ENCODE measurements at places on chromosomes 2 and 18.

- DNase-seq = no peak
These were observed 736.1 kb downstream of the GALR1 start for GRCh38 chr18:77985526-77986281.

DNA sequence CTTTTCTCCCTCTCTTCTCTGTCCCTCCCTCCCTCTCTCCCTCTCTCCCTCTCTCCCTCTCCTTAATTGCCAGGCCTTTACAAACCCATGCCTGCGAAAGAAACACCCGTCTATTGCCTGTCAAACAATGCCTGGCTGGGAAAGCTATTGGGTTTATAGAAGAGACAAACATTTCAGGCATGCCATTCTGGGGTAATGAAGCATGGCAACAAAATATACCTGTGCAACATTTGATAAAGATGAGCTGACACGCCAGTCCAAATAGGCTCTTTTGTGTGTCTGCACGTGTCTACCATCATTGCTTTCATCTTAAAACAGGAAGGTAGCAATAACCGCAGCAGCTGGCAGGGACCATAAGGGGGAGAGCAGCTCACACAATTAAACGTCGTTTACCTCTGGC, 282.1 kb downstream of the ZNF516 start:
- DNase-seq = no peak

DNA sequence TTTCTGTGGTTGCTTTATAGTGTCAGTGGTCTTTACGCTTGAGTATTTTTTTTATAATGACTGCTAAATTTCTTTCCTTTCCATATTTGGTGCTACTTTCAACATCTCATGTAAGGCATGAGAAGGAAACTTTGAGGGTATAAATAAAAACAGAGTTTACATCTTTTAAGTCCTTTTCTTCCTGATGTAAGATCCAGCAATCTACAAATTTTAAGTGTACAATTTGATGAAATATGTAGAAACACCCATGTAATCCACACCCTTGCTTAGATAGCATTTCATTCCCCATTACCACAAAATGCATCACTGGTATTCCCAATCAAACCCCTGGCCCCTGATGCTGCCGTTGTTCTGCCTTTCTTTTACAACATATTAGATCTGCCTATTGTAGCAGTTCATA, 769.1 kb downstream of the CCDC85A start:
- DNase-seq = no peak

DNA sequence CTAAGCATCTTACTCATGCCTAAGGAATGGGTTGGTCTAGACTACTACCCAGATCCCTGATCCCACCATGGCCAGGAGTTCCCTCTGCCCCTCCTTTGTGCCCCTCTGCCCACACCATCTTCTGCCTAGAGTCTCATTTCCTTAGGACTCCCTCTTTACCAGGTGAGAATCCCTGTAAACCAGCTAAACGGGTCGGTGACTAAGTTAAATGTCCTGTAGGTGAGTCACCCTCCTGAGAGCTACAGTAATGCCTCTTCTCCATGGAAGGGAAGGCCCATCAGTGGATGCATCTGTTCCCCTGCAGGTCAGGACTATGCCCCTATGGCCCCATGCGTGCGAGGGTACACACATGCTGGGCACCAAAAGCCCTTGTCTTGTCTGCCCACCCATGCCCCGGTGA, 25.4 kb downstream of the PTGR3 start:
- DNase-seq = no peak

GRCh38 chr2:210818473-210818872, 262.1 kb downstream of the CPS1 start:
- no peak for DNase-seq

- no peak for DNase-seq
These were observed 372.6 kb downstream of the SLC4A3 start for GRCh38 chr2:220000080-220000479.

DNA sequence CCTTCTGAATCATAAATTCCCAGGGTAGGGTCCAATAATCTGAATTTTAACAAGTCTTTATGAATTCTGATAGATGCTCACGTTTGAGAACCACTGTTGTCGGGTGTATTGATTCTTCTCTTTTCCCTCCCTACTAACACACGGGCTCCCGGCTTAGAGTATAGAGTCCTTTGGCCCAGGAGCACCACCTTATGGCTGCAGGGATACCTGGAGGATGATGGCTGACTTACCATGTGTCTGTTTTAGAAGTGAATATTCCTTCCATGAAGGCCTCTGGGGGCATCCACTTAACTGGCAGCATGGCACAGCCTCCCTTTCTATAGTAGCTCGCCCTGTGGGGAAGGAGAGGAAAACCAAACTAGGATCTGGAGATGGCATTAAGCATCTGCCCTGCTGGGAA, 91.7 kb downstream of the CLIP4 start:
- DNase-seq = no peak

DNA sequence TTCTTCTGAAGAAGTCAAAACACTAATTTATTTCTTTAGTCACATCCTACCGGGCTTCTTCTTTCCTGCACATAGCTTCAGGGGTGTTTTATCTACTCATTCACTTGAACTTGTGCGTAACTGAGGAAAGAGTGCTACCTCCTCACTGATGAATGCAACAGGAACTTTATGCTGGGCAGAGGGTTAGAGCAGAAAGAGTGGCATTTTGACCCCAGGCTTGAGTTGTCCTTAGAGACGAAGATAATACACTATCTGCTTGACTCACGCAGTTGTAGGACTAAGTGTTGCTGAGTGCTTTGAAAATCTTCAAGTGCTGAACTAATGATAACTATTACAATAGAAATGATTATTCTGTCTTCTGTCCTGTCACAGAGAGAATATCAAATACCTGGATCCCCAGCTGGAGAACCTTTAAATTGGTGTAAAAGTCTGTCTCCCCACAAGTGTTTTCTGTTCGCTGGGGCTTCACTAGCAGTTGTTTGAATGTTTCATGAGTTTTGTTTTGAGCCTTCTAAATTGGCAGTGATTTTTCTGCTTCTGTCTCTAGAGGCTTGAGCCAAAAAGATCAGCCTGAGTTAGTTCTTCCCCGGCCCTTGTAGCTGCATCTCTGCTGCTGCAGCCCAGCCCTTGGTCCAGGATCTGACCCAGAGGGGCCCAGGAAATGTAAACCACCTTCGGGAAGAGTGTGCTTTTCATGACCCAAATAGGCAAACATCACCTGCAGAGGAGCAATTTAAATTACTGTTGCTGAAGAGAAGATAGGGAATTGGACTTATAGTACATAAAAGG, 86.3 kb upstream of the LGALSL start:
- DNase-seq = no peak

DNA sequence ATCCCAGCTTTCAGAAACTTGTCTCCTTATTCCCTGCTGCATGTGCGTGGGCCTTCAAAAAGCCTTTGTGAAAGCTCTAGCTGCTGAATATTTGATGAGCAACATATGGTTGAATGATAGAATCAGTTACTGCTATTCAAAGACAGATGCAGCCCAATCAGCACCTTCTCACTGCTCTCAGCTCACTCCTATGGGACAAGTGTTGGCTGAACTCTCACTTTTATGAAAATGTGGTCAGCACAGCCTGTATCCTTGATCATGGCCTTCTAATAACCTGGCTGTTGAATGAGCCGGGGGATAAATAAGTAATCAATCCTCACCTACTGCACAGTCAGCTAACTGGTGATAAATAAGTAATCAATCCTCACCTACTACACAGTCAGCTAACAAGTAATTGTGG, 103.2 kb downstream of the PIEZO2 start:
- no peak for DNase-seq

GRCh38 chr18:50401295-50401694, 26.4 kb downstream of the SKA1 start:
- no peak for DNase-seq

- no peak for DNase-seq
These were observed 99.5 kb upstream of the LMAN1 start for GRCh38 chr18:59458575-59458974.

- no peak for DNase-seq
These were observed 309.8 kb downstream of the C1D start for GRCh38 chr2:67752969-67753368.

GRCh38 chr18:48200631-48201336, 208.4 kb downstream of the ZBTB7C start:
- DNase-seq = no peak

DNA sequence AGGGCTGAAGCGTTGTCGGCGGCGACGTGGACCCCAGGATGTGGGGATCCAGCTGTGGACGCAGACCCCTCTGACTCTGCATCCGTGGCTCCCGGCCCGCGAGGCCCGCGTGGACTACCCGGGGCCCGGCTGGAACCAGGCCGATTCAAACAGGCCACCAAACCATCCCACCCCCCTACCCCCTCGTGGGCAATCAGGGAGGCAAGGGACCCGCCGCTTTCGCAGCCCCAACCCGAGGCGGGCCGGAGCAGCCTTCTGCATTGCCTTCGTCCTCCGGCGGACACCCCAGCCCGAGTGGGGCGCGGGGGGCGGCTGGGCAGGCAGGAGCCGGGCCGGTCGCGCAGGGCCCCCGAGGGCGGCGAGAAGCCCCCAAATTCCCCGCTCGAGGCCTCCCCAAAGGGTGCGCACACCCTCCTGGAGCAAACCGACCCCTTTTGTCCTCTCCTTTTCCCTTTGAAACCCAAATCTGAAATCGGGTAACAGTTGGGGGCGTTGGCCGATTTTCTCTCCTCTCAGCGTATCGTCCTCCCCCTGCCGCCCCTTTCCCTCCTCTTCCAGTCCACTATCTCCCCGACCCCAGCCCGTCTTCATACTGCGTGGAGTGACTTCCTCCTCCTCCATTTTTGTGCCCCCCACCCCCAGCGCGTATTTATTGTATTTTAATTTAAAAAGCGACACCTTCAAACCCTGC, 7.4 kb downstream of the SP9 start:
- no peak for DNase-seq

GRCh38 chr18:23020555-23021294, 87.6 kb downstream of the RBBP8 start:
- DNase-seq = no peak

DNA sequence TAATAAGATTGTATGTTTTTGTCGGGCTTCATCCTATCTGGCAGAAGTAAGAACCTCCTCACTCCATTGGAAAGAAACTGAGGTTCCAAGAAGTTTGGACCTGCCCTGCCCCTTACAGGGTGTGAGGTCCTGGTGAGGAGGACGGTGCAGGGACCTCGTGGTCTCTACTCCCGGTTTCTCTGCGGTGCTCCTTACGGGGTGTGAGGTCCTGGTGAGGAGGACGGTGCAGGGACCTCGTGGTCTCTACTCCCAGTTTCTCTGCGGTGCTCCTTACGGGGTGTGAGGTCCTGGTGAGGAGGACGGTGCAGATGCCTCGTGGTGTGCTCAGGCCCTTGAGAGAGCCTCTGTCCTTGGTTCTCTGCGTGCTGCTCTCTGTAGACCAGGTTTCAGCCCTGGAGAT, 5.2 kb downstream of the CTDP1 start:
- no peak for DNase-seq

- DNase-seq = no peak
These were observed 828.6 kb upstream of the POU3F3 start for GRCh38 chr2:104025295-104025694.

- DNase-seq = no peak
These were observed 320.1 kb downstream of the PIK3C3 start for GRCh38 chr18:42275138-42275535.

DNA sequence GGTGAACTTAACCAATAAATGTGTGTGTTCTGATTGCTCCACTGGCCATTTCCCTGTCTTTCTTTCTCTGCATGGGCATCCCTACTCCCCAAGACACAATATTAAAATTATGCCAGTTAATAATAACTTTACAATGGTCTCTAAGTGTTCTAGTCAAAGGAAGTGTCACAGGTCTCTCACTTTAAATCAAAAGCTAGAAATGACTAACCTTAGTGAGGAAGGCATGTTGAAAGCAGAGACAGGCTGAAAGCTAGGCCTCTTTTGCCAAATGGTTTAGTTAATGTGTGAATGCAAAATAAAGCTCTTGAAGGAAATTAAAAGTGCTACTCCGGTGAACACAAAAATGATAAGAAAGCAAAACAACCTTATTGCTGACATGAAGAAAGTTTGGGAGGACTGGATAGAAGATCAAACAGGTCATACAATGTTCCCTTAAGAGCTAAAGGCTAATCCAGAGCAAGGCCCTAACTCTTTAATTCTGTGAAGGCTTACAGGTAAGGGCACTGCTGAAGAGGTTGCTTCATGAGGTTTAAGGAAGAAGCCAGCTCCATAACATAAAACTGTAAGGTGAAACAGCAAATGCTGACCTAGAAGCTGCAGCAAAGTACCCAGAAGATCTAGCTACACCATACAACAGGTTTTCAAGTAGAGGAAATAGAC, 44.0 kb upstream of the ARHGAP15 start:
- DNase-seq = no peak

- no peak for DNase-seq
These were observed 1.4 kb downstream of the CYRIA start for GRCh38 chr2:16664052-16664731.

DNA sequence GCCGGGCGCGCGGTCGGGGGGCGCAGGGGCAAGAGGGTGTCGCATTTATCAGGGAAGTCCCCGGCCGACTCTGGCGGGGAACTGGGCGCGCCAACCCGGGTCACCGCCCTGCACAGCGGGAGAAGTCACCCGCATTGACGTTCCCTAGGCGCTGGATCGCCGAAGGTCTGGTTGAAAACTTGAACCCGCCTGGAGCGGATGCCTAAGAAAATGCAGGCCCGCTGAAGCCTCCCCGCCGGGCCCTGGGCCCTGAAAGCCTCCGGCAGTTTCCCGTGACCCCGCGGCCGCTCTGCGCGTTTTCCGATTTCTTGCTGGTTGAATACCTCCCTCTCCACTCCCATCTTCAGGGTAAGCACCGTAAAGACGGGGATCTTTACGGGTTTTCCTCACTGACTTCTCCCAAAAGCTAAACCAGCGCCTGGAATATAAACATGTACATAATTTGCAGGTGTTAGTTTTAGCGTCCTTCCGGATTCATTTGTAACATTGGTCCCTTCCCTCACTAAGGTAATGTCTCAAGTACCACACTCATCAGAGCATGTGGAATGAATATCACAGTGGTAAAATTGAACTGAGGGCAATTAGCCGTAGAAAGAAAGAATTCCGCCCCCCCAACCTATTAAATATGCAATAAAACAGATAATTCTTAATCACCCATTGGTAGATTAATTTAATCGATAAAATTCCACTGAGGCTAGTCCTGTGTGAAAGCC, 675 bp upstream of the SPIRE1 start:
- peak; percentile 22 for DNase-seq

- DNase-seq = no peak
These were observed 13.3 kb downstream of the TUBB6 start for GRCh38 chr18:12321333-12321732.

GRCh38 chr18:26630596-26630995, 82.2 kb upstream of the KCTD1 start:
- no peak for DNase-seq

- DNase-seq = no peak
These were observed 674 bp upstream of the SP110 start for GRCh38 chr2:230220347-230220969.

All from A549 (cell line).